ENCODE measurements at places on chromosomes 2 and 18. TPM values are rescaled to one million over a fixed set of nuclear protein-coding genes. Genes with fewer than 3 reads are reported as not detected.

DNA sequence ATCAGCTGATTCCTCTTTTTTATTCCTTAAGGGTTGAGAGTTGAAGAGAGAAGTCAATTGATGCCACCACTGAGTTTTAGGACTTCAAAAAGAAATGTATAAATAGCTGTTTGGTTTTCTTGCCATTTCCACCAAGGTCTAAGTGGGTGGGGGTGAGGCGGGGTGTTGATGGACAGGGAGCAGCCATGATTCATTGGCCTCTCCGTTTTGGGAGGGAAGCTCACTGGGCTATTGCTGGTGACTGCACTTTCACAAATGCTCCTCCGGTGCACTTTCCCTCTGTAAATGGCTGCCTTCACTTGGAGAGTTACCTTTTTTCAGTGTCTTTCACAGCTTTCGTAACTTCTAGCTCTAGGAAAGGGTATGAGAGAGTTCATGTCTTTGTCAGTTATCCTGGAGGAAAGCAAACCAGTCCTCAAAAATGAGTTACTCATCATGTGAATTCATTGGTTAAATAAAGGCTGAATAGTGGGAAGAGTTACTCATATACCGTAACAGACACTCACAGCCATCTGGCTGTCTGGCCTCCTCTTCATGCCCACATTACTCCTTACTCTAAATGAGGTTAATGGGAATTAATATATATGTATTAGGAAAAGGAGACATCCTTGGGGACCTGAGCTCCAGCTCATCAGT, 17.4 kb upstream of the CTAGE1 start:
- DNase-seq: no peak

- DNase-seq: no peak
Measured at GRCh38 chr2:28086611-28087010, 196.1 kb downstream of the BABAM2 start.

- no peak for DNase-seq
Measured at GRCh38 chr18:32760391-32760790, 12.4 kb downstream of the KLHL14 start.

- DNase-seq: no peak
Measured at GRCh38 chr18:28541276-28541930, 364.5 kb upstream of the CDH2 start.

GRCh38 chr2:237600205-237600846, 9.8 kb upstream of the RAB17 start:
- DNase-seq: peak; percentile 72

DNA sequence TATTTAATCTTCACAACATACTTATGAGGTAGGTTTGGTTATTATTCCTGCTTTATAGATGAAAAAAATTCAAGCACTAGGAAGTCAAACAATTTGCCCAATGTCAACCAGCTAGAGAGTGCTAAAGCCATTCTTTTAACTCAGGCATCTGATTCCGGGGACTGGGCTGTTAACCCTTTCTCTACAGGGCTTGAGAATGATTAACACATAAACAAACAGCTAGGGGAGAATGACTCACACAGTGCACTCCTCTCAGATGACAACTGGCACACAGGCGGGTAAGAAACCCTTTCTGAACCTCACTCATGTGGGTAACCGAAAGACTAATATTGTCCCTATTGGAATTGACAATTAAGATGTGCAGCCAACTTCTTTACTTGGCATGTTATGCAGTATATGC, 86.3 kb upstream of the FSHR start:
- DNase-seq: no peak

The GPR45 gene
- total RNA-seq: not detected

The TMX3 gene
- total RNA-seq: 25.7 TPM

The FBXO15 gene
- total RNA-seq: not detected
